ENCODE measurements at places on chromosomes 16 and 17.
A peak's percentile ranks its signal among the peaks of the same experiment; 100 is the strongest.

- peak; percentile 98 for DNase-seq
Observed at GRCh38 chr16:64910356-64910755, 211.5 kb downstream of the CDH11 start.

- peak; percentile 53 for DNase-seq
Observed at GRCh38 chr16:81238296-81239011, at the start of gene BCO1. Gene BCO1 (plus strand): TSS chr16:81238689. CDS start chr16:81238909, 220 bp downstream.

GRCh38 chr16:80046848-80047247, 446.3 kb upstream of the MAF start:
- no peak for DNase-seq

GRCh38 chr17:50944054-50944901, 78.1 kb upstream of the TOB1 start:
- DNase-seq: peak; percentile 67

- no peak for DNase-seq
Observed at GRCh38 chr16:48153774-48154173, 2.0 kb downstream of the ABCC12 start.

- DNase-seq: no peak
Observed at GRCh38 chr17:73561111-73561510, 83.1 kb downstream of the SDK2 start.

- peak; percentile 100 for DNase-seq
Observed at GRCh38 chr17:35433075-35433894, 985 bp upstream of the SLFN12 start.

GRCh38 chr16:3987231-3987630, 106.7 kb upstream of the CREBBP start:
- no peak for DNase-seq

- DNase-seq: no peak
Observed at GRCh38 chr17:50122945-50123344, 7.0 kb downstream of the SAMD14 start.

- DNase-seq: peak; percentile 95
Observed at GRCh38 chr16:10080051-10080772, 102.0 kb downstream of the GRIN2A start.

GRCh38 chr17:18129041-18129502, 20.5 kb downstream of the MYO15A start:
- peak; percentile 19 for DNase-seq

DNA sequence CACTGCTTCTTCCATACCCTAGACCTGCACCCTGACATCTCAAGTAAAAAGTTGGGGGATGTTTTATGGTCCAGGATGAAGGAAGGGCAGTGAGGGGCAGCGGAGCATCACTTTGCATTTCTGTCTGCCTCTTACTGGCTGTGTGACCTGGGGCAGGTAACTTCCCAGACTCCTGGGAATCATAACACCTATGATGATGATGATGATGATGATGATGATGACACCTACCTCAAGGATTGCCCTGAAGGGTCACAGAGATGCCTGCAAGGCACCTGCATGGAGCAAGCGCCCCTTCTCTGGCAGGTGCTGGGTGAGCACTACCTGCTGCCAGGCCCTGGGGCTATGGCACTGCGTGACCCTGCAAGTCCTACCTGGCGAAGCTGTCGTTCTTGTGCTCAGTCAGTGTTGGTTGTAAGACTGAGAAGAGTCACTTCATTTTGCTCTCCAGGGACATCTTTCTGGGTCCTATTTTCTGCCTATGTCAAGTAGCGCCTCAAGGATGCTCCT, 46.2 kb upstream of the STH start:
- DNase-seq: no peak

GRCh38 chr16:13453938-13454553, 465.9 kb upstream of the ERCC4 start:
- peak; percentile 28 for DNase-seq

DNA sequence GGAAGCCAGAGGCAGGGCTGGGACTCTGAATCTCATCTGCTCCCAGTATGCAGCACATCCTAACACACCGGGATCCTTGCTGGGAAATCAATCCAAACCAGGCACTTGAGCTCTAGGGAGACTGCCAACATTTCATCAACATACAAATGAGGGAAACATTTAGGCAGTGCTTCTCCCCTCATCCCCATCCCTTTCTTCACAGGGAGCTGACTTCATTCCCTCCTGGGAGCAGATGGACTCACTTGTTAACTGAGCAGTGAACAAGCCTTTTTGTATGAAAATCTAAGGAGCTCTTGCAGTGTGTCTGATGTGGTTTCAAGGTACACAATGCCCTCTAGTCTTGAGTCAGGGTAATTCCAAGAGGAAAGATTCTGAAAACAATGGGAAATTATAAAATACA, 96.3 kb downstream of the TMEM114 start:
- no peak for DNase-seq

GRCh38 chr17:83010206-83011200, 68.9 kb upstream of the METRNL start:
- DNase-seq: peak; percentile 17

DNA sequence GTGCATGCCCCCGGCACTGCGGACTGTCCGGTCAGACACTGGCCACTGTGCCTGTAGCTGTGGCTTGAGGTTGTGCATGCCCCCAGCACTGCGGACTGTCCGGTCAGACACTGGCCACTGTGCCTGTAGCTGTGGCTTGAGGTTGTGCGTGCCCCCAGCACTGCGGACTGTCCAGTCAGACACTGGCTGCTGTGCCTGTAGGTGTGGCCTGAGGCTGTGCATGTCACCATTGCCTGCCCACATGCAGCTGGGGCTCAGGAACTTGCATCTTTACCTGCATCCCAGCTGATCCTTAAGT, 5.2 kb downstream of the MTHFSD start:
- no peak for DNase-seq

GRCh38 chr16:56266641-56267607, 75.6 kb downstream of the GNAO1 start:
- no peak for DNase-seq

- DNase-seq: no peak
Observed at GRCh38 chr17:61619953-61620352, 28.9 kb upstream of the NACA2 start.

- DNase-seq: no peak
Observed at GRCh38 chr16:24214992-24215391, 41.1 kb upstream of the CACNG3 start.

- DNase-seq: no peak
Observed at GRCh38 chr16:30884760-30885159, 9.1 kb downstream of the BCL7C start.

- no peak for DNase-seq
Observed at GRCh38 chr17:61383689-61384201, 15.9 kb upstream of the TBX2 start.

GRCh38 chr17:64075913-64076312, 54.0 kb downstream of the ERN1 start:
- DNase-seq: peak; percentile 36

DNA sequence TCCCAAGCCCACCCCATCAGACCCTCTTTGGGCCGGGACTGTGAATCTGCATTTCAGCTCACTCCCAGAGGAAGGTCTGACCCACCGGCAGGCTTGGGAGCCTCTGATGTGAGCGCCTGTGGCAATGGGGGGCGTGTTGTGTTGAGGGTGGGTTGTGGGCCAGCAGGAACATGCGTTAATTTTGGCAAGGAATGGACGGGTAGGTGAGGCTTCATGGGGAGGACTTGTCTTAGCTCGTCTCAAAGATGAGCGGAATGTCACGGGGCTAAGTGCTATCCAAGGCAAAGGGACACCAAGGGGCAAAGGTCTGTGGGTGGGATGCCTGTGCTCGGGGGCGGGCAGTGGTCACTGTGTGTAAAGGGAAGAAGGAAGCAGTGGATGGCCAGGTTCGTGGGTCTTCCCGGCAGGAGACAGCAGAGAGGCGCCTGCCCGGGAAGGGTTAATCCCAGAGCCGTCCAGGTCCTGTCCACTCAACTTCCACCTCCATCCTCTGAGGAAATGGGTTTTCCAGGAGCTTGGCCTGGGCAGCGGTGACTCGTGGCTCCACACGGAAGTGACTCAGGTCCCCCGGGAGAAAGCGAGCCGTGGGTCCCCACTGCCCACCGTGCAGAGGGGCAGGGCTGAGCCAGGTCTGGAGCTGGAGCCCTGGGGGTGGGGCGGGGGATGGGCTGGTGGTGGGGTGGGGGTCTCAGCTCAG, 17.4 kb downstream of the ADGRG1 start:
- DNase-seq: peak; percentile 58

DNA sequence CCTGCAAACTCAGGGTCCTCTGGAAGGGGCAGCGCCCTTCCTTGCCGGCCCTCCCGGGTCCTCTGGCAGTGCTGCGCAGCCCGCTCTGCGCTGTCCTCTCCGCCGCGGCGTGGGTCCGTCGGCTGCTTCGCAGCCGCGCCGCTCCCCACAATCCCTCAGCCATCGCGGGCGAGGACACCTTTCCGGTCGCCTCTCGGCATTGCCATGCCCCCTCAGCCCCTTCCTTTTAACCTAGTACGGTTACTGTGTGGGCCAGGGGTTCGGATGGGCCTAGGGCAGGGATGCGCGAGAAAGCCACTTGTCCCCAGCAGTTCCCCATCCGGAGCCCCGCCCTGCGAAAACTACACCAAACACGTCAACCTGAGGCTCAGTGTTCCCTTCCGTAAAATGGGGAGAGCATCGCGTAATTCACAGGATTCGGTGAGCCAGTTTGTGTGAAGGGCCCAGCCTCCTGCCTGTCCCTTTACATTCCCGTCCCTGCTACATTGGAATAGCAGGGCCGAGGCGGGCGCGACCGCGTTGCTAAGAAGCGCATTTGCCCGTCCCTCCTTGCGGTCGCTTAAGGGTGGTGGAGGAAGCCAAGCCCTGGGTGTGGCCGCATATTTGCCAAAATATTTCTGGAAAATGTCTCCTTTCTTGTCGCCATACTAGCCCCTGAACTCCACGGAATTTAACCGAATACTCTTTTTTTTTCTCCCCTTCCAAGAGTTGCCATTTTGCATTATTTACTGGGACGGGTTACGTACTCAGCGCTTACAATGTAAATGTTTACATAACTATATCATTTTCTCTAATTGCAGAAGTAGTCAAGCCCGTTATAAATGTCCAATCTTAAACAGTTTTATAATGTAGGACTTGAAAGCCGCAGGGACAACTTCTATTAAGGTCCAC, 13.2 kb downstream of the COPZ2 start:
- peak; percentile 53 for DNase-seq

DNA sequence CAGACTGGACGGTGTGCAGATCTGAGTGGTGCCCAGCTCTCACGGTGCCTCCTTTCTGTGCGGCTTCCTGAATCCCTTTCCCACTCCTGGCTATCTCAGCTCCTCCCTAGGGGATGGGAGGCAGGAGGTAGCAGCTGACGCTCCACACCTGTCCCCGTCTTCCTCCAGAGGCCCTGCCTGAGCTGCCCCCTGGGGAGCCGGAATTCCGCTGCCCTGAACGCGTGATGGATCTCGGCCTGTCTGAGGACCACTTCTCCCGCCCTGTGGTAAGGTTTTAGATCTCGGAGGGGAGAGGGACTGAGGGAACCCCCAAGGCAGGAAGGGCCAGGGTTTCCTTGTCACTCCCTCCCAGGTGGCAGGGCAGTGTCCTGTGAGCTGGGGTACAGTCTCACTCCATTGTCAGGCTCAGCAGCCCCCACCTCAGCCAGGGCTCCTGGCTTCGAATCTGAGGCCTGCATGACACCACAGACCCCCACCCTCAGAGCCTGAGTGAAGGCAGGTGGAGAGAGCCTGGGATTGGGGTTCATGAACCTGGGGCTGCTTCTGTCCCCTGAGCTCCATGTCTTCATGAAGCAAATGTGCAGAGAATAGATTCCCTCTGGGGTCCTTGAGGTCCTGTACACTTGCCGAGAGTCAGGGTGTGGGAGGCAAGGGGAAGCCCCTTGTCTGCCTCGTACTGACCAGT, 6.6 kb downstream of the DEF8 start:
- no peak for DNase-seq

DNA sequence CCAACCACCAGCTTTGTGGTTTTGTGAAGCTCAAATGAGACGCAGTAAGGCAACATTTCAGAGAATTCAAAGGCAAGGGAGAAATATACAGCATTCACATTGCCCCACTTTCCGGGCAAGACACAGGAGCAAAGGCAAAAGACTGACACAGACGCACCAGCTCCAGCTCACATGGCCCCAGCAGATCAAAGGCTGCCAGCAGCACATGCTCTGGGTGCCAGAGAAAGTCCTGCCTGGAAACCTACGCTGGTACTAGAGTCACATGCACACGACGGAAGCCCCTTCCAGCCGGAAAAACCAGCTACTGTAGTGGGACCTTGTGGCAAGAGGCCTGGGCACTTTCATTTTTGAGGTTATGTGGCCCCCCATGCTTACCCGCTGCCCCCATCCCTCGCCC, 50.1 kb downstream of the GTF3C1 start:
- DNase-seq: no peak

DNA sequence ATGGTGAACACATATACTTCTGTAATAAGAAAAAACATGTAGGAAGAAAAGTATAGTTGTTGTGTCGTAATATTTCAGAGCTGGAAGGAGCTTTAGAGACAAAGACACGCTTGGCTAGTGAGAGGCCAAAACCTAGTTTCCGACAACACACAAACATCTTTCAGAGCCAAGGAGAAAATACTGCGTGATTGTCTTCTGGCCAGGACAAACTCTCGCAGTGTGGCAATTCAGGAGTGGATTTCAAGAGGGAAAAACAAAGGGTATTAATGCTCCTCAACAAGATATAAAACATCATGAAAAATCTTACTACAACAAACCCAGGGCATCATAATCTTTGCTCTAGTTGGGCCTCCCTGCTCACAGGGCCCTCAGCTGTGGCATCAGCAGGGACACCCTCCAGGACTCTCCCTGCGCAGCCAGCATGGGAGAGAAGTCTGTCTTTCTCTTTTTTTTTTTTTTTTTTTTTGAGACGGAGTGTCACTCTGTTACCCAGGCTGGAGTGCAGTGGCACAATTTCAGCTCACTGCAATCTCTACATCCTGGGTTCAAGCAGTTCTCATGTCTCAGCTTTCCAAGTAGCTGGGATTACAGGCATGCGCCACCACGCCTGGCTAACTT, 66.4 kb downstream of the CYB5B start:
- no peak for DNase-seq

DNA sequence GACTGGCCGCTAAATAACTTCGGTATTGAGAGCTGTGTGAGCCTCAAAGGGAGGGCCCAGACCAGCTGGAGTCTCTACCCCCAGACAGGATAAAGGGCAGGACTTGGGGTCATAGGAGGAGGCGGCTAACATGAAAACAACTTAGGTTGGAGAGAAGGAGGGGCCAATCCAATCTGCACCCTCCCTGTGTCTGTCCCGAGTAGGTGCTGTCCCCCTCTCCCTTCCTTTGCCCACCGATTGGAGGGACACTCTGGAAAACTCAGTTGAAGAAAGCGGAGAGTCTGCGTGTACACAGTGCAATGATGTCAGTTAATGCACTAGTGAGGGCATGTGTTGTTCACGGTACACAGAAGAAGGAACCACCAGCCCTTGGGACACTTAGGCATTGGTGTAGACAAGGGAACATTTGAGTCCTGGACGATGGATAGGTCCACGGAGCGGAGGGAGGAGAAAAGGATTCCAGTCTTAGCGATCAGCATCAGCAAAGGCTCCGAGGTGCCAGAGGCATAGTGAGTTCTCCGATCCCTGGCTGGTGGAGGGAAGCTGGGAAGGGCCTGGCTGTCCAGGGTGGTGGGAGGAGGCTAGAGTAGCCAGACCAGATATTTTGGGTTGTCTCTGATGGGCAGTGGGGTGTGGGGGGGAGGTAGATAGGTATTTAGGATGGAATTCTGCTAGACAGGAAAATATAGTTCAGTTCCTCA, 761 bp downstream of the NOL3 start:
- DNase-seq: peak; percentile 36

- DNase-seq: no peak
Observed at GRCh38 chr16:22022151-22022550, 14.2 kb downstream of the MOSMO start.

All from fibroblast of skin of right biceps (primary cell).